Activated naive CD8-positive, alpha-beta T cell treated with anti-CD3 and anti-CD28 coated beads for 36 hours (primary cell): ENCODE measurements at places on chromosomes 6 and 20. TPM values are rescaled to one million over a fixed set of nuclear protein-coding genes. Genes with fewer than 3 reads are reported as not detected.
A peak's percentile ranks its signal among the peaks of the same experiment; 100 is the strongest.

ADGRF1 gene
- not detected for total RNA-seq

DUSP15 gene
- total RNA-seq = not detected

FRK gene
- total RNA-seq = 0.06 TPM

OR11A1 gene
- total RNA-seq = not detected

SLC32A1 gene
- not detected for total RNA-seq

SOX18 gene
- not detected for total RNA-seq

VSX1 gene
- not detected for total RNA-seq

DNA sequence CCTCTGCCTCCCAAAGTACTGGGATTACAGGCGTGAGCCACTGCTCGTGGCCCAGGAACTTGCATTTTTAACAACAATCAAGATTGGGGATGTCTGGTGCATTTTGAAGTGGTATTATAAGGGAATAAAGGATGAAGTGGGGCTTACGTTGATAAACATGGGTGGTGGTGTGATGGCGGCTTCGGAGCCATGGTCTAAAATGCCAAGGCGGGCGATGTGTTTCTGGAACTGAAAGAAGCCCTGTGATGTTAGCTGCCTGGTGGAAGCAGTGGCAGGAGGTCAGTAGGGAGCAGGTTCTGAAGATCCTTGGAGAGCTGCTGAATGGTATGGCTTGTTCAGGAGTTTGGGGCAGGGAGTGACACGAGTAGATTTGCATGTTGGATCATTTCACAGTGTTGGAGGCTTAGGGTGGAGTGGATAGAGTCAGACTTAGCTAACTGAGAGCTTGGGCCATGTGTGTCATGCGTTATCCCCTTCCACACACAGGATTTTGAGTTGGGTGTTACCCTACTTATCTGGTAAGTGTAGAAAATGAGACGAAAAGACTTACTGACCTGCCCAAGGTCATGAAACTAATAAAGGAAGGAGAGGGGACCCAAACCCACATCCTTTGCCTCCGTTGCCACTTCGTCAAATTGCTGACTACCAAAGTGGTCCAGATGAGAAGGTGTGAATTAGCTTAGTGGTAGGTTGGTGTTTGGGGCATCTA is 1.5 kb downstream of the NELFCD start:
- peak overlapping the region; percentile 90 for H3K4me3 ChIP-seq
- H3K36me3 ChIP-seq = peaks cover 20% of the 10 kb centered on the region

DNA sequence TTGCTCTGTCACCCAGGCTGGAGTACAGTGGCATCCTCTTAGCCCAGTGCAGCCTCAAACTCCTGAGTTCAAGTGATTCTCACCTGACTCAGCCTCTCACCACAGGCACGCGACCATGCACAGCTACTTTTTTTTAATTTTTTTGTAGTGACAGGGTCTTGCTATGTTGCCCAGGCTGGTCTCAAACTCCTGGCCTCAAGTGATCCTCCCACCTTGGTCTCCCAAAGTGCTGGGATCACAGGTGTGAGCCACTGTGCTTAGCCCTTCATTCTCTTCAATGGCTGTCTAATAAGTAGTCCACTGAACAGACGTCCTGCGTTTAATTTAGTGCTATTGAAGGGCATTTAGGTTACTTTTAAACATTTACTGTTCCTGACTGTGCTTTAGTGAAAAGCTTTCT is 27.3 kb downstream of the KDM1B start:
- no peaks in the 10 kb centered on the region for H3K27me3 ChIP-seq
- H3K4me1 ChIP-seq = peaks cover 1% of the 10 kb centered on the region
- no peak overlapping the region for H3K27ac ChIP-seq
- DNase-seq = no peak

DNA sequence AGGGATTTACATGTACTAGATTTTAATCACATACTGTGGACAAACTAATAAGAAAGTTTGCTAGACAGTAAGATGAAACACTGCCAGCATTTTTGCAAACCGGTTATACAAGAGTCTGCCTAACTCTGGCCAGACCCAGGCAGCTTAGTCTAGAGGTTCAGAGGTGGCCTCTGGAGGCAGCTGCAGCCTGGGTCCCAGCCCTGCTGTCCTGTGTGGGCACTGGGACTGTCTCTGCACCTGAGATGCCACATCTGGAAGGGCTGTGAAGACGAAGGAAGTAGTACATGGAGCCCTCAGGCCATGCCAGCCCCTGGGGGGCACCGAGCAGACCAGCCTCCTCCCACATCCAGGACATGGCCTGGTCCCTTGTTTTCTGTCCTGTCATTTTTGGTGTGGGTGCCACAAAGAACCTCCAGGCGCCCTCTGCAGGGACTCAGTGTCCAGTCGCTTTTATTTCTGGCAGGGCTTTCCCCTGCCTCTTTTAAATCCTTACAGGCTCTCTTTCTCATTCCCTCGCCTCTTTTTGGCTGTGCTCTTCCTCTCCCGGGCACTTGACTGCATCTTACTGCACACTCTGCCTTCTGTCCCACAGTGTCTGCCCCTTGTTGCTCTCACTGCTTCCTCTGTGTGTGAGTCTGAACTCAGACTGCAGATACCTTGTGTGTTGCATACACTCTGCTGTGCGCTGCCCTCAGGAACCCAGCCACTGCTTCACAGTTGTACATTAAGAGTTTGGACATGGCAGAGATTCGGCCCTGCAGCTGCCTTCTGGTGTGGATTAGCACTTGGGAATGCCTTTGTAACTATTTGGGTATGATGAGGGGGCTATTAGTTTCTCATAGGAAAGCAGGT is 216.7 kb downstream of the ZDHHC14 start:
- peak; percentile 22 for DNase-seq
- no peaks in the 10 kb centered on the region for H3K4me1 ChIP-seq
- no peak overlapping the region for H3K27ac ChIP-seq
- no peaks in the 10 kb centered on the region for H3K27me3 ChIP-seq

GRCh38 chr20:58891086-58891717 is 38.7 kb downstream of the GNAS start:
- peaks cover 4% of the 10 kb centered on the region for H3K27me3 ChIP-seq
- H3K27ac ChIP-seq = peak overlapping the region; percentile 77

- H3K4me3 ChIP-seq = no peak overlapping the region
- peaks cover 17% of the 10 kb centered on the region for H3K36me3 ChIP-seq
- DNase-seq = no peak
- H3K27ac ChIP-seq = peak overlapping the region; percentile 23
- H3K27me3 ChIP-seq = no peaks in the 10 kb centered on the region
Observed at GRCh38 chr20:2867081-2867864, 6.0 kb upstream of the PTPRA start.

GRCh38 chr6:110358553-110359160 is 508 bp upstream of the METTL24 start:
- H3K4me3 ChIP-seq = peak overlapping the region; percentile 54
- H3K36me3 ChIP-seq = no peaks in the 10 kb centered on the region
- no peak for DNase-seq
- peaks cover 25% of the 10 kb centered on the region for H3K27me3 ChIP-seq
- no peak overlapping the region for H3K27ac ChIP-seq
- peaks cover 14% of the 10 kb centered on the region for H3K4me1 ChIP-seq

DNA sequence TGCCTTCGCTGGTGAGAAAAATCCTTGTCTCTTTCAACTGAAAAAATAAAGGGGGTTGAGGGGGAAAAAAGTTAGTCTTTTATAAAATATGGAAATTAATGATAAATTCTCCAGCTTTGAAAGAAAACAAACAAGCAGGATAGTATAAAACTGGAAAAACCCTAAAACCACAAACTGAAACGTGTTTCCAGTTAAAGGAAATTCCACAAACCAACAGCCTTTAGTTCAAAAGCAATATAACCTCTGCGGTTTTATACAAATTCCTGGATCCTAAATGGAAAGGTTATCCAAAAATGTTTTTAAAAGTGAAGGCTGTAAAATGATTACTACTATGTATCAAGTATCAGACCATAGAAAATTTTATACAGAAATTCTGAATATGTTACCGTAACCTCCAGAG is 55.6 kb downstream of the BMP5 start:
- H3K27ac ChIP-seq = no peak overlapping the region
- no peak for DNase-seq
- no peaks in the 10 kb centered on the region for H3K27me3 ChIP-seq

- DNase-seq = no peak
- no peaks in the 10 kb centered on the region for H3K4me1 ChIP-seq
- no peak overlapping the region for H3K27ac ChIP-seq
- peaks cover 4% of the 10 kb centered on the region for H3K27me3 ChIP-seq
Observed at GRCh38 chr20:8066662-8067061, 47.1 kb upstream of the TMX4 start.

DNA sequence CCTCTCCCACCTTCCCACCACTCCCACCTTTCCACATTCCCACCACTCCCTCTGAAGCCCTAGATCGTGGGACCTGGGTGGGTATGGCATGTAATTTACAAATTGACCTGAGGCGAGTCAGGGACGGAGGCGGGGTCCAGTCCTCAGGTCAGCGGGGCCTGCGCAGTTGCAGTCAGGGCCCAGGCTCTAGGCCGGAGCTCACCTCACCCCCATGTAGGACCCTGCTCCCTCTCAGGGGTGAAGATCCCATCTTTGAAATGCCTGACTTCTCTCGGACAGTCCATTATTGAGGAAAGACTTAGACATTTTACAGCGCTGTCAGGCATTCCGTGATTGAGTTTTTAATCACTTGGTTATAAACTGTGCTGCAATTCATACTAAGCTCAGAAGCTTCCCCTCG is 10.5 kb downstream of the THBS2 start:
- no peak for DNase-seq
- no peaks in the 10 kb centered on the region for H3K36me3 ChIP-seq
- no peak overlapping the region for H3K27ac ChIP-seq

DNA sequence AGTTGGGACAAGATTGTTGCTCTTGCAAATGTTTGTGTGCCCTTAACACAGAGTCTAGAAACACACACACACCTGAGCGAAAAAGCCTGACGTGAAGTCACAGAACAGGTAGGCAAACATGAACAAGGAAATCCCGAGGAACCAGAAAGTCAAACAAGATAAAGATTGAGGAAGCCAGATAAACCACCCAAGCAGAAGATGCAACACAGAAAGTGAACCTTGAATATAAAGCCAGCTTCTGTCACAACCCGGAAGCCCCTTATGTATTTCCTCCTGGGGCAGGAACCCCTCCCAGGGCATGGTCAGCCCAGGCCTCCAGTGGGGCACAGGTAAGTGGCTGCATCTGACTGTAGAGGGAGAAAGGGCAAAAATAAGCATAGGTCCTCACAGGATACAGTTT is 158.2 kb upstream of the SUPT3H start:
- H3K27ac ChIP-seq = no peak overlapping the region
- no peak for DNase-seq
- H3K27me3 ChIP-seq = no peaks in the 10 kb centered on the region
- H3K36me3 ChIP-seq = peaks cover 12% of the 10 kb centered on the region
- H3K4me1 ChIP-seq = peaks cover 4% of the 10 kb centered on the region

DNA sequence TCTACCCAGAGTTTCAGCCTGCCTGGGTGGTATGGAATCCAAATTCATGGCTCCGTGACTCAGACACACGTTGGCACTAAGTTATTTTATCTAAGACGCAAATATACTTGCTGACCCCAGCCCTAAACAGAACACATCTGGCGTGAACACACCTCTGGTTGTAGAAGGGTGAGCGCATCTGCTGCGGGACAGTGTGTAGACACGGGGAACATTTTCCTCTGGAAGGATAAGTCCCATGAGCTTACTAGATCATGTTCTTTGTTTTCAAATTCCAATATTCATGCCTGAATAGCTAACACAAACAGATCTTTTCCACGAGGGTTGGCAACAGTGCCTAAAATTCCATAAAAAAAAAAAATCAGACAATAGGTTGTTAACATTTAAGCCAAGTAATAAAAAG is 87.8 kb downstream of the TMEM170B start:
- peaks cover 4% of the 10 kb centered on the region for H3K27me3 ChIP-seq
- no peak overlapping the region for H3K27ac ChIP-seq
- no peak overlapping the region for H3K4me3 ChIP-seq
- no peaks in the 10 kb centered on the region for H3K36me3 ChIP-seq

GRCh38 chr6:161141173-161141572 is 132.7 kb downstream of the AGPAT4 start:
- H3K36me3 ChIP-seq = peaks cover 5% of the 10 kb centered on the region
- no peak overlapping the region for H3K4me3 ChIP-seq
- DNase-seq = no peak
- no peaks in the 10 kb centered on the region for H3K4me1 ChIP-seq
- no peaks in the 10 kb centered on the region for H3K27me3 ChIP-seq

GRCh38 chr6:38248500-38249234 is 391.1 kb downstream of the BTBD9 start:
- H3K4me1 ChIP-seq = peaks cover 5% of the 10 kb centered on the region
- no peak for DNase-seq
- peaks cover 7% of the 10 kb centered on the region for H3K36me3 ChIP-seq
- no peak overlapping the region for H3K4me3 ChIP-seq
- no peaks in the 10 kb centered on the region for H3K27me3 ChIP-seq

GRCh38 chr6:118752803-118753202 is 101.4 kb upstream of the CEP85L start:
- H3K27ac ChIP-seq = no peak overlapping the region
- H3K4me1 ChIP-seq = peaks cover 48% of the 10 kb centered on the region
- no peaks in the 10 kb centered on the region for H3K27me3 ChIP-seq
- no peak for DNase-seq
- H3K36me3 ChIP-seq = peaks cover 6% of the 10 kb centered on the region

DNA sequence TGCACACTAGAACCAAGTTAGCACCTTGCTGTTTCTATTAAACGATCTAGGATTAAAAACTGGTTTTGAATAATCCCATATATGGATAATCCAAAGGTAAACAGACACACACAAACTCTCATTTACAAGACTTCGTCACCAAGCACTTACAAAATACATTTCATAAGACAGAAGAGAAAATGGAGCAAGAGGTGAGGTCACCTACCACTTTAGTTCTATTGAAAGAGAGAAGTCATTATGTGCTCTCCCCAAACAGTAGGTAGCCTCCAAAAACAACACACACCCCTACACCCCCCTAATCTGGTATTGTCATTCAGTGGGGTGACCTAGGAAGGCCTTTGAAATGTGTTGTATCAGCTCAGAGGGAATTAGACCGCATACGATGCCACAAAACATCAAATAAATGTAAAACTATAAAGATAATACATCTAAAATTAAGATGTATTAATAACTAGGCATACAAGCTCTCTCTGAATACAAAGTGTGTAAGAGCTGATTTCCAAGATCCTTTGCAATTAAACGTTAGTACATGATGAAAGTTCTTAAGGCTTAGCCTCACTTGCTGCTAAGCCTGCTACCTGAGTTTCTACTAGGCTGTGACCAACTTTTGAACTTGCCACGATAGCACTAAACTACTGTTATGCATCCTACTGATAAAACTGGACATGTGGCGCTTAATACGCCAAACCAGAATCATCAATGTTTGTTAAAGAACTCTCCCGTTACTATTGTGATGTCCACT is 1.6 kb downstream of the SRPK1 start:
- peak overlapping the region; percentile 97 for H3K4me3 ChIP-seq
- peak overlapping the region; percentile 98 for H3K27ac ChIP-seq
- peaks cover 31% of the 10 kb centered on the region for H3K4me1 ChIP-seq
- no peak for DNase-seq

- H3K27ac ChIP-seq = no peak overlapping the region
- no peak for DNase-seq
- H3K4me1 ChIP-seq = peaks cover 7% of the 10 kb centered on the region
- peaks cover 12% of the 10 kb centered on the region for H3K27me3 ChIP-seq
- no peaks in the 10 kb centered on the region for H3K36me3 ChIP-seq
- H3K4me3 ChIP-seq = no peak overlapping the region
Observed at GRCh38 chr20:1741309-1742048, 83.9 kb upstream of the SIRPG start.
